NCI-H1930 (cell line): ENCODE measurements at places on chromosomes 1 and 21.

DNA sequence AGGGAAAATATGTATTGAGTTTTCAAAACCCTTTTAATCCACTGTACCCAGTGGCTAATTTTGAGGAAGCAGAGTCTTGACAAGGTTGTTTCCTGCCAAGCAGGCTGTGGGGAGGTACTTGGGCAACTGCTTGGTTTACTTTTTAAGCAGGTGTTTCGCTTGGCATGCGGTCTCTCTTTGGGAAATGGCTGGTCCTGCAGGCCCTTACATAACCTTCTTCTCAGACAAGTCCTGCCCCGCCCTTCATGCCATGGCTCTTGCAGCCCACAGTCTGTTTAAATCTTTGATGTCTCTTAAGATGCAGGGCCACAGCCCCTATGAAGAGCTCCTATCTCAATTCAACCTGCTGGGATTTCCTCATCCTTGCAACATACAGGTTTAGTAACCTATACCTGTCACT, 36.0 kb upstream of the ABCD3 start:
- DNase-seq, result no peak

DNA sequence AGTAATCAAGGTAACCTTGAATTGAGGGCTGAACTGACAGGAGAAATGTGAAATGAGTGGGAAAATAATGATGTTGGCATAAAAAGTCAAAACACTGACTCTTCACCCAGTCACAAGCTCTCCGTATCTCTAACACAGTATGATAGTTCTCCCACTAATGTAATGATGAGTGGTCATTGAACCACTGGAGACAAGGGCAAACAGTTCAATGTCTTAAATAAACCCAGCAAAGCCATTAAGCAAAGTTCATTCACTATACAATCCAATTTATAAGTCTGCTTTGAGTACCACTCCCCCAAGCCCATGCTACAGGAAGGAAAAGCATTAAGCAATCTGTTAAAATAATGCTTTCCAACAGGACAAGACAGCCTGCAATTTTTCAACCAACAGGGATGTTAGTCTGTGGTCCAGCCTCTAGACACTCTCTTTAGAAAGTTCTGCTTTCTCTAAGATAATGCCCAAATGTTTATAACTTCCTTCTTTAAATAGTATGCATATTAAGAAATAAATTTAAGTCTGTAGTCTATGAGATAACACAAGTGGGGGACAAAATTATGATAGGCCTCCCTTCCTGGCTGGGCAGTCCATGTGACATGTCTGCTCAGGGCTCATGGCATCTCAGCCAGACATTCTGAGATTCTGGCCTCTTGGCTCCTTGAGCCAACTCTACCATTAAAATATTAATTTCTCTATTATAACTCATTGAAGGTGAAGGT, 25.5 kb upstream of the DDAH1 start:
- DNase-seq, result no peak

DNA sequence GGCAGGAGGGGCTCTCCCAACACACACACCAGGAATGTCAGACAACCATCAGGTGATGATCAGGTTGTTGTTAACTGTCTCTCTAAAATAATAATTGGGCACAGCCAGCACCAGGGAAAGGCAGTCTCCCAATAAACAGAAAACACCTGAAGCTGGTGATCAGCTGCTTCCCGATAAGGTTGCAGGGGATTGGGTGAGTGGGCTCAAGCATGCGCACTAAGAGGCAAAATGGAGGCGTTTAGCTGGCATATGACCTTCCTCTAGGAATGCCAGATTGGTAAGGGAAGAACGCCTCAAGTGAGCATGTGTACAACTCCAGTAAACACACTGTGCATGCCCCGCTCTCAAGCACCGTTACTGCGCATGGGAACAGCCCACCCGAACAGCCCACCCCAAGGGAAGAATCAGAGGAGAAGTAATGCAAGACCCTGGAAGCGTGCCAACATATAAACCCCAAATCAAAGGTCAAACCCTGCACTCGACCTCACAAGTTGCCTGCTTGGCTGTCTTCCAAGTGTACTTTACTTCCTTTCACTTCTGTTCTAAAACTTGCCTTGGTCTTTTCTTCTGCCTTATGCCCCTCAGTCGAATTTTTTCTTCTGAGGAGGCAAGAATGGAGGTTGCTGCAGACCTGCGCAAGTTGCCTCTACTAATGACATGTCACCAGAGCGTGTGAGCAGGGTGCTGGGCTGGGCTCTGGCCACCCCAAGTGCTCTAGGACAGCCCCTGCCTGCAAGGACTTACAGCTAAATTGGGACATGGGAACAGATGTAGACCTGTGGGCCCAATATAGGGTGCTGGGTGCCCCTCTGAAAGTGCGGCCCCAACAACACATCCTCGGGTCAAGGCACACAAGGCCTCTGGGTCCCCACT, 200.8 kb downstream of the RHOU start:
- DNase-seq, result no peak

- no peak for DNase-seq
These were observed 26.6 kb downstream of the SLX9 start for GRCh38 chr21:44966135-44967081.

DNA sequence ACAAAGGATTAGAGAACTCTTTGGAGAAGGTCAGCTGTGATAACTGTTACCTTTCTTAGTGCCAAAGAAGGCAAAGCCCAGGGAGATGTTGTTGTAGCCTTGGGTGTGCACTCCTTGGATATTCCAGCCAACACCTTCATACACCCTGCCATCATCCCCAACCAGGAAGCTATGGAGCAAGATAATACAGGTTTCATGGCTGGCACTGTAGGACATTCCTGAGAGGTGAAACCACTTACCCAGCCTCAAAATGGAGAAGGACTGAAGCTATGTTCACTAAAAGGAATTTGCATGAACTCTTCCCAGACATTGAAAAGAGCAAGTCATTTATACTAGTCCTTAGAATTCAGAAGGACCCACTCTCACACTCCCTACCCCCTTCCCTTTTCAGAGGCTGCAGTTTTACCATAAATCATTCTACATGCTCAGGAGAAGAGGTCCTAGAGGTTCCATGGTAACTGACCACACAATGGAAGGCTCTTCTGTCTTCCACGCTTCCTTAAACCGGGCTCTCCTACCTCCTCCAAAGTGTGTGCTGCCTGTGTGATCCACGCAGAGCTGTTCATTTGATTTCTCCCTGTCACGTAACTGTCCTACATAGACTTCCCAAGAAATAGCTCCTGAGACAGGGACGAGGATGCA, 5.5 kb downstream of the PGLYRP4 start:
- no peak for DNase-seq

DNA sequence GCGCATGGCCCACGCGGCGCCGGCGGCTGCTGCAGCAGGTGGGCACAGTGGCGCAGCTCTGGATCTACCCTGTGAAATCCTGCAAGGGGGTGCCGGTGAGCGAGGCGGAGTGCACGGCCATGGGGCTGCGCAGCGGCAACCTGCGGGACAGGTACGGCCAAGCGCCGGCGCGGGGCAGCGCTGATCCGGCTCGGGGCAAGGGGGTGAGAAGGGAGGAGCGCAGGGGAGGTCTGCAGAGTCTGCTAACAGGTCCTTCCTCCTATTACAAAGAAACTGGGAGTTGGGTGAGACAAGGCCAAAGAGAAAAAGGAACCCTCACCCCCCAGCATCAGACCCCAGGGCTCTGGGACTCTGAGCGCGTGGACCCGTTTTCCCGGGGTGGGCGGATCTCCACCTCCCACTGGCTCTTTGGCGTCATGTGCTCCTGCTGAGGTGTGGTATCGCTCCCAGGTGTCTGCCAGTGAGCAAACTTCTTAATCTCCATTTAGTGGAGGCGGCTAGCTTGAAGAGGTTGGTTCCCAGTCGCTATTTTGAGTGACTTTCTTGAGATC, 431 bp downstream of the MTARC1 start:
- DNase-seq, result peak; percentile 19

GRCh38 chr1:222622765-222623164, 4.9 kb downstream of the MIA3 start:
- no peak for DNase-seq

GRCh38 chr1:23403735-23404486, 20.6 kb downstream of the TCEA3 start:
- peak; percentile 11 for DNase-seq

- DNase-seq, result no peak
These were observed 2.4 kb downstream of the C2CD4D start for GRCh38 chr1:151837197-151837596.

DNA sequence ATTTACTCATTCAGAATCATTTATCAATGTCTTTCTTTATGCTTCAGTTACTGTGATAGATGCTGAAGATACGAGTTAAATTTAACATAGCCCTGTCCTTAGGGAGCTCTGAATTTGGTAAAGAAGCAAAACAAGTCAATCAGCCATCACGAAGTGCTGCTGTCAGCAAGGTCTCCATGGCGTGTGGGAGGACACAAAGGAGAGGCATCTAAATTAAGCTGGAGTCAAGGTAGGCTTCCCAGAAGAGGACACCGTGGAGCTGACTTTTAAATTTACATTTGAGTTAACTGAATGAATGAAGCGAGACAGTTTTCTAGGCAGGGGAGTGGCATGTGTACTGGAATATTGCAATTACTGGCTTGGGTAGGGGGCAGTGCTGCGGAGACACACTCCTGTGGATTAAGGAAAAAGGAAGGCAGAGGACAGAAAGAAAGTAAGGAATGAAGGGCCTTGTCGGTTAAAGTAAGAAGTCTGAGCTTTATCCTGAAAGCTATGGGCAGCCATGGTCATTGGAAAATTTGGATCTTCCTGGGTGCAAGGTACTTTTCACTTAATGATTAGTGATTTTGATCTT, 41.3 kb upstream of the C1orf87 start:
- DNase-seq, result no peak

DNA sequence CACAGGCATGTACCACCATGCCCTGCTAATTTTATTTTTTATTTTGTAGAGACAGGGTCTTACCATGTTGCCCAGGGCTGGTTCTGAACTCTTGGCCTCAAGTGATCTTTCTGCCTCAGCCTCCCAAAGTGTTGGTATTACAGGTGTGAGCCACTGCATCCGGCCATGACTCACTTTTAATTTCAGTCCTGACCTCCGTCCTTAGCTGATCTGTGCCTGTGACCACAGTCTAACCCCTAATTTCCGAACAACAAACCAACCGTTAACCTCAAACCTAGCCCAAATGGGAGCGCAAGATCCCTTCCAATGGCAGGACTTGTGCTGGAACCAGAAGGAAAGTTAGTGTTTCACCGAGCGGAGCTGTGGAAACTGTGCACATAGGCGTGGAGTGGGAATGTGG, 29.3 kb upstream of the MAN1C1 start:
- no peak for DNase-seq

DNA sequence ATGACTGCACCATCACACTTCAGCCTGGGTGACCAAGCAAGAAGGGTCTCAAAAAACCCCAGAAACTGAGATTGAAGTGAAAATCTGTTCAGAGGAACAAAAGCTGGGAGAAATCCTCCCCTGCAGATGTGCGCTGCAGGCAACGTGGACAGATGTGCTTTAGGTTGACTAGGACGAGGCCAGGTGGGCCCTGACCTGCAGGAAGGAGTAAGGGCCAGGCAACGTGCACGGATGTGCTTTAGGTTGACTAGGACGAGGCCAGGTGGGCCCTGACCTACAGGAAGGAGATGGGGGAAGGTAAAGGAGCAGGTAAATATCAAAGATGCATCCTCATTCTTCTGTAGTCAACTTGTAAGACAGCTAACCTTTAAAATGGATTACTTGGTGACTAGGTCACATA, 2.5 kb upstream of the KRTAP12-1 start:
- no peak for DNase-seq

- DNase-seq, result no peak
These were observed 125.4 kb downstream of the PTGER3 start for GRCh38 chr1:70922196-70922595.

GRCh38 chr21:15064576-15065391, at the start of gene NRIP1:
Gene NRIP1, minus strand, starts transcription at chr21:15065000. Its CDS starts 96,808 bp downstream, at chr21:14968192.
- peak; percentile 40 for DNase-seq

DNA sequence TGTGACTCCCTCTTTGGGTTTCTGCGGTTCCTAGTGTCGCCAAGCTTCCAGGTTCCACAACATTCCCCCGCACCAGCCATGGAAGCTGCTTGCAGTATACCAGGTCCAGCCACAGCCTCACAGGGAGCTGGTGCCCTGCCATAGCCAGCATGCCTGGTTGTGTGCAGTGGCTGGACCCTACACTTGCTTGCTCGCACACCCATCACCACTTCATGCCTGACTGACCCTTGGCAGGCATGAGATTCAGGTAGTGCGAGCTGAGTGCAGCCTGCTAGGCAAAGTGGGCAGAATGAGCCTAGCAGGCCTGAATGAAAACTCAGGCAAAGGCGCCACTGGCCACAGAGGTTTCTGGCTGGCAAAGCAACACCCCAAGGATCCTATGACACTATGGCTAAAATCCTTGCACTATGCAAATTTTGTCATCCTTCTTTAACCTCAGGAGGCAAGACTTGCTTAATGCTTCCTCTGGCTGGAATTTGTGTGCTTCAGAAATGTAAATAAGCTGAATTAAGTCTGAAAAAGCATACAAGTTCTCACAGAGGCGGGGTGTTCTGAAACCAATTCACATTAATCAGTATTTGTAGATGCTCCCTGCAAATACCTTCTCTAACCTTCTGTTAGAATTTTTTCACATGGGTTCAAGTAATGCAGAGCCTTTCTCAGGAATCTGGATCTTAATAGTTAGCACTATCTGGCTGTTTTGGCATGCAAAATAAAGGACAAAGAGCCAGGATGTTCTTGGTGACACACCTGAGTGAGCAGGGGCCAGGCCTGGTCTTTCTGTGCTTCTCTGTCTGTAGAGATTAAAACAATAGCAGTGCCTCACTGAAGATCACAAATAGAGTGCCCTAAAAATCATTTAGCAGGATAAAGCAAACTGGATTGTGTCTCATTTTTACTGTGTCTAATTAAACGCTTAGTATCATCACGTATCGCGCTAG, 256.9 kb downstream of the GPATCH2 start:
- no peak for DNase-seq

DNA sequence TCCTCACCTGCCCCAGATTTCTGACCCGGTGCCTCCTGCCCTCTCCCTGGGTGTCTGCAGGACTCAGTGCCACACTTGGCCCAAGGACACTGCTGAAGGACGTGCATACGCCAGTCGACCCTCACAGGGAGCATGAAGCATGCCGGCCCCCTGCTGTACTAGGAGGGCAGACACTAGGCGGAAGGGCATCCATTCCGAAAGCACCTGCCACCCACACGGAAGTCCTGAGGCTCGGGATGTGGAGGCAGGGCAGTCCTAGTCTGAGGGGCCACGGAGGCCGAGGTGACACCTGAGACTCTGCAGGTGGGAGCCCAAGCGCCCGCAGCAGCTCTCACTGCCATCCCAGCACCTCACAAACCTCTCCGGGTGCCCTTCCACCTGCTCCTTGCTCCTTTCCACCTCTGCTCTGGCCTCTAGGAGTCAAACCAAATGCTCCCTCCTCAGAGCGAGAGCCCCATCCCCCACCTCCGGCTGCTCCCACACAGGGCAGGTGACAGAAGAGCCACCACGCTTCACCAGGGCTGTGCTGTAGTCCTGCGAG, 2.4 kb downstream of the NPHP4 start:
- no peak for DNase-seq
